PC-9 (cell line): ENCODE measurements at places on chromosomes 2 and 18. TPM values are rescaled to one million over a fixed set of nuclear protein-coding genes. Genes with fewer than 3 reads are reported as not detected.

The GPATCH11 gene
- 4.1 and 5.5 TPM in 2 replicates for total RNA-seq

DNA sequence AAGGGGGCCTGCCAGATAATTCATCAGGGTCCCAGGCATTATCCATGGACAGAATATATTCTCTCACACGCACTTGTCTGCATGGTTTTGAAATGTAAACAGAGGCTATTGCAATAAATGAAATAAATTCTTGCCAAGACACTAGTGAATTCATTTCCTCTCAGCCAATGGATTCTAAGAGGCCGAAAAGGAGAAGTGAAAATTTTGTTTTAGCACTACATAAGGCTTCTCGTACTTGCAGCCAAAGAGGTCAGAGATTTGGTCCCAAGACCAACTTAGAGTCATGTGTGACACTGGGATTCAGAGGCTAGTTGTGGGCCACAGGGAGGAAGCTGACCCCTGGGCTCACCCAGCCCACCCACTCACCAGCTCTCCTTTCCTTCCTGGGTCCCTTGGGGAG lies 184.1 kb upstream of the GLI2 start:
- no peak for DNase-seq
- no peak overlapping the region for H3K27ac ChIP-seq
- H3K4me1 ChIP-seq: peaks cover 40% of the 10 kb centered on the region
- no peaks in the 10 kb centered on the region for H3K27me3 ChIP-seq
- no peaks in the 10 kb centered on the region for H3K36me3 ChIP-seq

DNA sequence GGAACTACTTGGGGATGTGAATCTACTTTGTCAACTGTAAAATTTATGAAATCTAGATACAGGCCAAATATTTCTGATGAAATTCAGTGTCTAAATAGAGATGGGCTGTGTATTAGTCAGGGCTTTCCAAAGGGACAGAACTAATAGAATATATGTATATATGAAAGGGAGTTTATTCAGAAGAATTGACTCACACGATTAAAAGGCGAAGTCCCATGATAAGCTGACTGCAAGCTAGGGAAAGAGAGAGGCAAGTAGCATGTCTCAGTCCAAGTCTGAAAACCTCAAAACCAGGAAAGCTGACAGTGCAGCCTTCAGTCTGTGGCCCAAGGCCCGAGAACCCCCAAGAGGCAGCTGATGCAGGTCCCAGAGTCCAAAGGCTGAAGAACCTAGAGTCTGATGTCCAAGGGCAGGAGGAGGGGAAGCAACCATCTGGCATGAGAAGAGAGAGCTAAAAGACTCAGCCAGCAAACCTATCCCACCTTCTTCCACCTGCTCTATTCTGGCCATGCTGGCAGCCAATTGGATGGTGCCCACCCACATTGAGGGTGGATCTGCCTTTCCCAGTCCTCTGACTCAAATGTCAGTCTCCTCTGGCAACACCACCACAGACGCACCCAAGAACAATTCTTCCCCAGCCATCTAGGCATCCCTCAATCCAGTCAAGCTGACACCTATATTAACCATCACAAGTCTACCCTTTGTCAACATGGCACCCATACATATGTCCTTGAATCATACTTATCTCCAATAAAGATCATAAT lies 29.3 kb upstream of the MEX3C start:
- no peaks in the 10 kb centered on the region for H3K27me3 ChIP-seq
- no peaks in the 10 kb centered on the region for H3K36me3 ChIP-seq
- no peak overlapping the region for H3K27ac ChIP-seq
- no peak for DNase-seq
- H3K4me3 ChIP-seq: no peak overlapping the region
- peaks cover 9% of the 10 kb centered on the region for H3K4me1 ChIP-seq

DNA sequence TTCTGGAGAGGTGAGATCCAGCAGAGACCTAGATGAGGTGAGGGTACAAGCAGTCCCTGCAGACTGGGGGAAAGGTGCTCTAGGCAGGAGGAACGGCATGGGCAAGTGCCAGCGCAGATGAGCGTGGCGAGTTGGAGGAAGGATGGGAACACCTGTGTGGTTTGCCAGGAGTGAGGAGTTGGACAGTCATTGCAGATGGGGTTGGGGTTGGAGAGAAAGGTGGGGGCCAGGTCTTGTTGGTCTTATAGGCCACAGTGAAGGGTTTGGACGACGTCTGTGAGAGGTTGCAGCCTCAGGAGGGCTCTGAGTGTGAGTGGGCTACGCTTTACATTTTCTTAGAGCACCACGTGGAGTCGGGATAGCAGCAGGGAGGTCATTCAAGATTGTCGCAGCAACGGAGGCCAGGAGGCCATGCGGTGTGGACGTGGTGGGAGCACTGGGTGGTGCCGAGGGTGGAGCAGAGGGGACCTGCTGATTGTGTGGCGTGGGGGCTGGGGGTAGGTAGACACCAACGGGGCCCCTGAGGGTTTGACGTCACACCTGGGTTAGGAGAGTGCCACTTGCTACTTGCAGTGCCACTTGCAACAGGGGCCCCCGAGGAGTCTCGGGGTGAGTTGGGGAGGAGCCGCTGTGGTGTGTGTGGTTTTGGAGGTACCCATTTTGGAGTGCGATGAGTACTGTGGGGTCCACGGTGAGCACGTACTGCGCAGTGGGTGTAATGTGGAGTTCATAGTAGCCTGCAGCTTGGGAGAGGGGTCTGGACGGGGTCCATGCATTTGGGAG lies 66.2 kb downstream of the LPIN1 start:
- H3K4me1 ChIP-seq: no peaks in the 10 kb centered on the region
- peaks cover 19% of the 10 kb centered on the region; the same call in 1 of the 2 replicates for H3K36me3 ChIP-seq
- no peak overlapping the region for H3K27ac ChIP-seq
- no peak overlapping the region for H3K4me3 ChIP-seq

DNA sequence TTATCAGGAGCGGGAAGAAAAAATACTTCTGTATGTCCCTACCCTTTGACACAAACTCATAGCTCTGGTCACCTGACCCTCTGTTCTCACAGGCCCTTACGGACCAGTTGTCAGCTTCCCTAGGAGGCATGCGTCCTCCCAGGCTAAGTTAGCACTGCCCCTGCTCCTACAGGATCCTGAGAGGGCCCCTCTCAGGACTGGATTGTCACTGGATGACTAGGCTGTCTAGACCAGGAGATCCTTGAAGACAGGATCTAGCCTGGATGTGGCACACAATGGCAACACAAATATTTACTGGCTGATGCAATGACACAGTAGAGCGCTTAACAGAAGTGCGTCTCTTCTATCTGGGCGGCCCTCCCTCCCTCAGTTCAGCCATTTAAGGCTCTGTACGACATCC lies 7.7 kb downstream of the FAM228A start:
- no peaks in the 10 kb centered on the region for H3K4me1 ChIP-seq
- DNase-seq: no peak
- no peaks in the 10 kb centered on the region for H3K27me3 ChIP-seq
- H3K27ac ChIP-seq: no peak overlapping the region

The RAB27B gene
- 9.9 and 12.7 TPM in 2 replicates for total RNA-seq

DNA sequence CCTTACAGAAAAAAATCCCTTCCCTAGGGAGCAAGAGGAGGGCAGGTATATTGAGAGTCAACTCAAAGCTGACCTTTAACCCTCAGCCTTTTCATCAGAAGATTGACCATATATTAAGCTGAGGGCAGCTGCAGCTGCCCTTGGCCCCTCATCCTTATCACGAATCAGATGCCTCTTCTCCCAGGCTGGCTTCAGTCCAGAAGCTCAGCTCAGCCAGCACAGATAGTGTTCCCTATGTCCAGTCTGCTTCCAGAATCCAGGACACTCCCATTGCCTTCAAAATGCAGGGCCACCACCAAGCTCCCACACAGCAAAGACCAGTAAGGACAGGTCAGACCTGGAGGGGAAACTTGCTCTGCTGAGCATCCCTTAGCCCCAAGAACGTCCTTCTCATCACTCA lies 146.1 kb downstream of the BCL11A start:
- no peaks in the 10 kb centered on the region for H3K36me3 ChIP-seq
- DNase-seq: no peak
- H3K4me3 ChIP-seq: no peak overlapping the region

DNA sequence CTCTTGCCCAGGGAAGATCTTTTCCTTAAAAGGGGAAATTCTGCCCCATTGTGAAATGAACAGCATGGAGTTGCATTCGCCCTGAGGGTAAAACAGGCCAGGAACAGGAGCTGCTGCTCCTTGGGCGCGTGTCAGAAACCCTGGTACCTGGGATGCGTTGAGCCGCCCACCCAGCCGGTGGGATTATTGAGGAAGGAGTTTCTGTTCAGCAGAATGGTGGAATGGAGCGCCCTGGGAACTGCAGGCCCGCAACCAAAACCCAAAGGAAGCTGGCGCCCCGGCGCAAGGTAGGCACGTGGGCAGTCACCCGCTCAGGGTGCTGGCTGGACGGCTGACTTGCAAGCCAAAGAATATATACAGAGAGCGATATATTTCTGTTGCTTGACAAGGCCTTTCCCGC lies 73.5 kb downstream of the MTCL1 start:
- H3K27me3 ChIP-seq: no peaks in the 10 kb centered on the region
- H3K4me1 ChIP-seq: no peaks in the 10 kb centered on the region
- no peak overlapping the region for H3K27ac ChIP-seq
- H3K4me3 ChIP-seq: no peak overlapping the region

- no peaks in the 10 kb centered on the region; the same call in 1 of the 2 replicates for H3K4me1 ChIP-seq
- no peak overlapping the region for H3K4me3 ChIP-seq
- DNase-seq: peak; percentile 83
- peak overlapping the region; percentile 44 for H3K27ac ChIP-seq
- H3K27me3 ChIP-seq: no peaks in the 10 kb centered on the region
- no peaks in the 10 kb centered on the region for H3K36me3 ChIP-seq
Measured at GRCh38 chr2:151857650-151858049, 29.4 kb upstream of the ARL5A start.

The MYO7B gene
- total RNA-seq: not detected in 2 replicates

The CDH7 gene
- total RNA-seq: not detected in 2 replicates

DNA sequence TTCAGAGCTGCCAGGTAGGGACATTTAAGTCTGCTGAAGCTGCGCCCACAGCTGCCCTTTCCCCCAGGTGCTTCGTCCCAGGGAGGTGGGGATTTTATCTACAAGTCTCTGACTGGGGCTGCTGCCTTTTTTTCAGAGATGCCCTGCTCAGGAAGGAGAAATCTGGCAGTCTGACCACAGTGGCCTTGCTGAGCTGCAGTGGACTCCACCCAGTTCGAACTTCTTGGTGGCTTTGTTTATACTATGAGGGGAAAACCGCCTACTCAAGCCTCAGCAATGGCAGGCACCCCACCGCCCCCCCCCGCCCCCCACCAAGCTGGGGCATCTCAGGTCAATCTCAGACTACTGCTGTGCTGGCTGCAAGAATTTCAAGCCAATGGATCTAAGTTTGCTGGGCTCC lies 458.1 kb upstream of the RAB12 start:
- no peaks in the 10 kb centered on the region for H3K27me3 ChIP-seq
- no peak overlapping the region for H3K4me3 ChIP-seq
- no peaks in the 10 kb centered on the region for H3K4me1 ChIP-seq

The MTLN gene
- total RNA-seq: 36.4 and 53.8 TPM in 2 replicates

- no peak overlapping the region for H3K27ac ChIP-seq
- H3K36me3 ChIP-seq: no peaks in the 10 kb centered on the region
- no peaks in the 10 kb centered on the region for H3K4me1 ChIP-seq
Measured at GRCh38 chr18:6741232-6741663, 11.7 kb downstream of the ARHGAP28 start.

DNA sequence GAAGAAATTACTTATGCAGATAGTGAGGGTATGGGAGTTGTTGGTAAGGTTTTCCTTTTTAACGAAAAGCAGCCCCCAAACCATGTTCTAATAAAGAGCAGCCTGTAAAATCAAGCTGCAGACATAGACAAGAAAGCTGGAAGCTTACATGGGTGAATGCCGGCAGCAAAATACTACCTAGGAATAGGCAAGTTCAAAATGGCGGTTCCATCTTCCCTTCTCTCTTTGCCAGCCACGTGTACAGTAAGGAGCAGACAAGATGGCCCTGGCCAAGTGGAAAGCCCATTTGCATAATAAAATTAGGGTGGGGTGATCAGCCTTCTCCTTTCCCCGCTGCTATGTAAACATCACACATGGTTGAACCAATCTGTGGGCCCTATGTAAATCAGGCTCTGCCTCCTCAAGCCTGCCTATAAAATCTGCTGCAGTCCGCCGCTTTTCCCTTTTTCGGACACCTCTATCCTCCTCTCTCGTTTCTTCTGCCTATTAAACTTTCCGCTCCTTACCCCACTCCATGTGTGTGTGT lies 155.0 kb downstream of the ZBTB7C start:
- peaks cover 20% of the 10 kb centered on the region for H3K4me1 ChIP-seq
- H3K36me3 ChIP-seq: no peaks in the 10 kb centered on the region
- H3K27me3 ChIP-seq: no peaks in the 10 kb centered on the region
- no peak overlapping the region for H3K4me3 ChIP-seq
- no peak for DNase-seq

DNA sequence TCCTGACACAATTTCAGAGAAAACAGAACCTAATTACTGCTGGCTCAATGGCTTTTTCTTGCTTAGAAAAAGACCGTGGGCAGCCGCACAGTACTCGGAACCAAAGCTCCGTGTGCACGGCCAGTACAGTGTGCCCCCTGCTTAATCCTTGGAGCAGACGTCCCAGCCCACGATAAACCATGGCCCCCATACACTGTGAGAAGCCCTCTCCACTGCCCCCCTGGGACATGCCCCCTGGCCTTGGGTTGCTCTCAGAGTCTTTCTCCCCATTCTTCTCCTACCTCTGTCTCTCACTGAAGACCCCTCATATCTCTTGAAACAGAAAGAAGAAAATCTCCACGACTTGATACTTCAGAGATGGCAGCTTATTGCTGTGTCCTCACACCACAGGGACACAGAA lies 44.0 kb downstream of the CYP26B1 start:
- no peaks in the 10 kb centered on the region for H3K36me3 ChIP-seq
- no peak for DNase-seq
- H3K4me1 ChIP-seq: peaks cover 15% of the 10 kb centered on the region
- no peaks in the 10 kb centered on the region for H3K27me3 ChIP-seq
- no peak overlapping the region for H3K4me3 ChIP-seq
- H3K27ac ChIP-seq: no peak overlapping the region

DNA sequence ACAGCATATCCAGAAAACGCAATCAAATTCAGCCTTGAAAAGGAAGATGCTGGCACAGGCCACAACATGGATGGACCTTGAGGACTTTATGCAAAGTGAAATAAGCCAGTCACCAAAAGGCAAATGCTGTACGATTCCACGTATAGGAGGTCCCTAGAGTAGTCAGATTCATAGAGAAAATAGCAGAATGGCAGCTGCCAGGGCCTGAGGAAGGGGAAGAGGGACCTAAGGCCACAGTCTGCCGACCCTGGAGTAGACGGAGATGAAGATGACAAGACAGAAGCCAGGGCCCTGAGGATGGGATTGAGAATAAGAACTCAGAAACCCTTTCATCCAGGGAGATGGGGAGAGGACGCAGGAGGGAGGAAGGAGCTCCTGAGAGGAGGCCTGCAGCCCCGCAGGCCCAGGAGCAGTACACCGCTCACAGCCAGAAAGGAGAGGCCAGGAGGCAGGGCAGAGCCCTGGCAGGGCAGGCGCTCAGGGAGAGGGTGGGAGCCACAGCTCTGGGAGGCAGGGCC lies 8.1 kb upstream of the MTERF4 start:
- DNase-seq: no peak
- H3K27me3 ChIP-seq: no peaks in the 10 kb centered on the region
- no peaks in the 10 kb centered on the region for H3K36me3 ChIP-seq
- H3K27ac ChIP-seq: no peak overlapping the region
- no peaks in the 10 kb centered on the region for H3K4me1 ChIP-seq

- peaks cover 21% of the 10 kb centered on the region for H3K36me3 ChIP-seq
- no peaks in the 10 kb centered on the region for H3K27me3 ChIP-seq
- H3K4me1 ChIP-seq: peaks cover 24% of the 10 kb centered on the region
- peak overlapping the region; percentile 23; the same call in 1 of the 2 replicates for H3K27ac ChIP-seq
- no peak overlapping the region for H3K4me3 ChIP-seq
Measured at GRCh38 chr18:3281456-3282400, 19.8 kb downstream of the MYL12B start.

The LYPD1 gene
- 5.1 and 10.3 TPM in 2 replicates for total RNA-seq

- no peak for DNase-seq
- H3K36me3 ChIP-seq: no peaks in the 10 kb centered on the region
- H3K4me3 ChIP-seq: no peak overlapping the region
- peaks cover 30% of the 10 kb centered on the region for H3K4me1 ChIP-seq
- no peak overlapping the region for H3K27ac ChIP-seq
- H3K27me3 ChIP-seq: no peaks in the 10 kb centered on the region
Measured at GRCh38 chr2:96555146-96555610, 18.6 kb downstream of the ARID5A start.

The REEP1 gene
- 0.25 and 0.31 TPM in 2 replicates for total RNA-seq
